ENCODE measurements at places on chromosomes 2 and 18.

DNA sequence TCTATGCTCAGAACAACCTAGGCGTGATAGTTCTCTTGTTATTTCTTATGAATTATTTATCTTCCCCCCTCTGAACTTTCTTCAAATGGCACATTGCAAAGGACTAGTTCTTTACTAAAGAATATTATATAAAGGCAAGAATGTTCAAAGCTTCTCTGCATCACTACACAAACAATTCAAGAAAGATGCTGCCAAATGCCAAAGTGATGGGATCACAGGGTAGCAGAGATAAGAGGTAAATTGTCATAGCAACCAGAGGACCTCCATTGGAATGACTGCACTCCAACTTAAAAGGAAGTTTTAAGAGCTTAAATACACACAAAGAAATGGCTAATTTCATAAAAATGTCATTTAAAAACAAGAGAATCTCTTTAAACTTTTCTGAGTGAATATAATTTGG, 72.8 kb downstream of the AQP4 start:
- DNase-seq: no peak

- DNase-seq: no peak
Observed at GRCh38 chr2:85613717-85614515, 2.0 kb upstream of the C2orf68 start.

- DNase-seq: no peak
Observed at GRCh38 chr2:36572719-36573059, 25.3 kb downstream of the FEZ2 start.

DNA sequence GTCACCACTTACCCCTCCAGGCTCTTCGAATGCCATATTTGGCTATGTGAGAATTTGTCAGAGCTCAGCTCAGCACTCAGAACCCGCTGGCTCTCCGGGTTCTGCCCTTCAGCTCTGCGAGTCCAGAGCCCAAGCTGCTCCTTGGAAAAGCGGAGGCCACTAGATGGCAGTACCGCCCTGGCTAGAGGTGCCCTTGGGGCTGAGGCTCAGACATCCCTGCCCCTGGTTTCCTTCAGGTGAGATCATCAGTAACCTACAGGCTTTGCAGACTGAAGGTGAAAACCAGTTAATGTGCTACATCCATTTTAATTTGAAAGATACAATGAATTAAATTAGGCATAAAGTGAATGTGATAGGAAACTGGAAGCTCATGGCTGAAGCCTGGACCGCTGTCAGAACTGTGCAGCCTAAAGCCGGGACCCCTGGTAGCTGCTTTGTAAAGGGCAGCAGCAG, 285.6 kb downstream of the AGAP1 start:
- peak; percentile 45 for DNase-seq

GRCh38 chr2:200158647-200159356, 147.7 kb upstream of the SPATS2L start:
- DNase-seq: no peak

DNA sequence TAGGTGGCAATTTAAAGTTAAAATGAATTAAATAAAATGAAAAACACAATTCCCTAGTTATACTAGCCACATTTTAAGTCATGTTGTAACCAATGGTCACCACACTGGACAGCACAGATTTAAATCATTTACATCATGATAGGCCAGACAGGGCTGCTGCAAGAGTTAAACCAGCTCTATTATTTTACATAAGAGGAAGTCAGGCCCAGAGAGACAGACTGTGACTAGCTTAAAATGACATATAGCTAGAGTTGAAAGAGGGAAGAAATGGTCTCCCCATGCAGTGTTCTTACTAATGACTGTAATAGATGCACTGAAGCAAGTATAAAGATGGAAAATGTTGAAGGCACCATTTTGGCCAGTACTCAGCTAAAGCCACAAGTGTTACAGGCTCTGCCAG, 69.6 kb downstream of the SLC66A3 start:
- DNase-seq: no peak

- no peak for DNase-seq
Observed at GRCh38 chr2:111903930-111904439, 5.6 kb downstream of the MERTK start.

DNA sequence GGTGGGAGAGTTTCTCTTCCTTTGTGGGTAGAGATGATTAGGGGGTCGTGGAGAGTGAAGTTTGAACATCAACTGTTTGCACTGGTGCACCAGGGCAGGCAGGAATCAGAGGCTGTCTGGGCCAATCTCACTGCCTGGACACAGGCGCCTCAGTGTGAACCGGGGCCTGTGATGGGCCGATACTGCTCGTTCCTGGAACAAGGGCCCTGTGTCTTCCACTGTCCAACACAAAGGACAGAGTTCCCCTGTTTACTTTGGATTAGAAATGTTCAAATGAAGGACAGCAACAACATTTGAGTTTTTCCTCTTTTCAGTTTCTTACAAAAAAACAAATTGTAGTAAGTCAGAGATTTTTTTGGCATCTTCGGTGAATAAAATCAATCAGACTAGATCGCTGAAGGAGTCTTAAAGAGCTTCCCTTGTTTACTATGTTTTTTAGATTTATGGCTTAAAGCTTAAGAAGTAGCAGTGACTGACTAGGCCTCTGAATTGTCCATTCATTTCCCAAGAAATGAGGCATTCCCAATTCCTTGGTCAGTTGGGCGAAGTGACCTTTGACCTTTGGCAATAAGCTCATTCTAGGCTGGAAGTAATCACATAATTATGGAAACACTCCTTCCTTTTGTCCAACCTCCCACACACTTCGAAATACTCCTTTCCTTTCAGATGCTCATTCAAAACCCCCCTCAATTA, 11.6 kb upstream of the TGFA start:
- no peak for DNase-seq

DNA sequence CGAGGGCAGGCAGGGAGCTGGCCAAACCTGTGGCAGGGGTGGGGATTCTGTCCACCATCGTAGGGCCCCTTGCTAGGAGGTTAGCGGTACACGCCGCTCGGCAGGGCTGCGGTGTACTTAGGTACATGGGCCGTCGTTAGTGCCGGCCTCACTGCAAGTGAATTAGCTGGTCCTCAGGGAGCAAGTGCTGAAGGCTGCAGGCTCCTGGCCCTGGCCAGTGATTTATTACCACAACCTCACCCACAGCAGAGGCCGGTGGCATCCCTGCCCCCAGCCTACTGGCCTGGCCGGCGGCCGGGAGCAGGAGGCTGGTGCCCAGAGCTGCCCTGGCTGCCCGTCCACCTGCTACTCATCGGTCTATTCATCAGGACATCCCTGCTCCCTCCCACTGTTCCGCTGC, 19.6 kb upstream of the PTMA start:
- DNase-seq: no peak

- DNase-seq: no peak
Observed at GRCh38 chr2:233244818-233245217, 6.7 kb upstream of the ATG16L1 start.

- no peak for DNase-seq
Observed at GRCh38 chr2:239911641-239912071, 113.5 kb downstream of the NDUFA10 start.

- no peak for DNase-seq
Observed at GRCh38 chr2:27741673-27742072, 29.8 kb upstream of the MRPL33 start.

- DNase-seq: no peak
Observed at GRCh38 chr2:19753818-19754217, 148.0 kb downstream of the TTC32 start.

DNA sequence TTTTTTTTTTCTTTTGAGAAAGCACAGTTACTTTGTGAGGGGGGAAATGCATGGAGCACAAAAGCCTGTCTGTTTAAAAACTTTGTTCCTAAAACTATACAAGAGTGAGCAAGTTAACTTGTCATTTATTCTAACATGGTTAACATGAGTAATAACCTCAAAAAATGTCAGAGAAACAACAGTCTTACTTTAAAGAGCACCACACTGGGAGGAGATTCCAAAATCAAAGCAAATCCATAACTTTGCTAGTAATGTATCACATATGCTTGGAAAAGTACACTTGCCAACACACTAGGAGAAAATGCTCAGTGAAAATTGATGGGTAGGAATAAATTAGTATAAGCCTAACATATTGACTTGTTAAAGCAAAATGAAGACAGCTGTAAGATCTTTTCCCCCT, 157.1 kb downstream of the PRPF40A start:
- DNase-seq: no peak

- DNase-seq: no peak
Observed at GRCh38 chr2:71846669-71847291, 300.9 kb downstream of the CYP26B1 start.

GRCh38 chr18:61173554-61173953, 159.7 kb upstream of the CDH20 start:
- no peak for DNase-seq

DNA sequence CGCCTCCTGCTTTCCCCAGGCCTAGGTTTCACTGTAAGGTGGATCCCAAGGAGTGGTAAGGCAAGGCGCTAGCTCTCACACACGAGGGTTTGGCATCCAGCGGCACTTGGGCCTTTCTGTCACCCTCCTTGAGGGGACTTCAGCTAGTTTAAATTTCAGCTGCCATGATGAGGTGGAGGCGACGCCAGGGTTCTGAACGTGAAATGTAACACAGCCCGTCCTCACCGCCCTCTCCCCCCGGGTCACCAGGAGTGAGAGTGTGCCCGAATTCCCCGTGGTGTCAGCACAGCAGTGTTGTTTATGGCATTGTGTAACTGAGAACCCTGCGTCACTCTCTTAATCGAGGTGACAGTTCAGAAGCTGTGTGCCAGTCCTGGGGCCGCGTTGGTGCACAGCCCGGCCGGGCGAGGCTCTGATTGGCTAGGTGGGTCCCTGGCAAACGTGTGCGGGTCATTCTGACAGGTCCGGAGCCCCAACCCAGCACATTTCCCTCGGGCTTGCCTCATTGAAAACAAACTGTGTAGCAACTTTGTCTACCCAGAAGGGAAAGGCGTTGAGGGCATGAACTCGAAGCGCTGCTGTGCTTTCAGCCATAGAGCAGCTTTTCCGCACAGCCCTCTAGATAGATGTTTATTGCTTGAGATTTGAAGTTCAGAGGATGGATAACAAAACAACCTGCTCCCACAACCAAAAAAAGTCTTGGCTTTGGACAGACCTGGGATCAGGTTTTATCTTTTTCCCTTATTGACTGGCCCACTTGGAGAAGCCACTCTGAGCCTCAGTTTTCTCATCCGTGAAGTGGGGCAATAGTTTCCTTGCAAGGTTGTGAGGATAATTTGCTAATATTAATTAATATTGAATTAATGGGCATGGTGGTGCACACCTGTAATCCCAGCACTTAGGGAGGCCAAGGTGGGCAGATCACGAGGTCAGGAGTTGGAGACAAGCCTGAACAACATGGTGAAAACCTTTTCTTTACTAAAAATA, 4.9 kb downstream of the CIDEA start:
- DNase-seq: no peak

DNA sequence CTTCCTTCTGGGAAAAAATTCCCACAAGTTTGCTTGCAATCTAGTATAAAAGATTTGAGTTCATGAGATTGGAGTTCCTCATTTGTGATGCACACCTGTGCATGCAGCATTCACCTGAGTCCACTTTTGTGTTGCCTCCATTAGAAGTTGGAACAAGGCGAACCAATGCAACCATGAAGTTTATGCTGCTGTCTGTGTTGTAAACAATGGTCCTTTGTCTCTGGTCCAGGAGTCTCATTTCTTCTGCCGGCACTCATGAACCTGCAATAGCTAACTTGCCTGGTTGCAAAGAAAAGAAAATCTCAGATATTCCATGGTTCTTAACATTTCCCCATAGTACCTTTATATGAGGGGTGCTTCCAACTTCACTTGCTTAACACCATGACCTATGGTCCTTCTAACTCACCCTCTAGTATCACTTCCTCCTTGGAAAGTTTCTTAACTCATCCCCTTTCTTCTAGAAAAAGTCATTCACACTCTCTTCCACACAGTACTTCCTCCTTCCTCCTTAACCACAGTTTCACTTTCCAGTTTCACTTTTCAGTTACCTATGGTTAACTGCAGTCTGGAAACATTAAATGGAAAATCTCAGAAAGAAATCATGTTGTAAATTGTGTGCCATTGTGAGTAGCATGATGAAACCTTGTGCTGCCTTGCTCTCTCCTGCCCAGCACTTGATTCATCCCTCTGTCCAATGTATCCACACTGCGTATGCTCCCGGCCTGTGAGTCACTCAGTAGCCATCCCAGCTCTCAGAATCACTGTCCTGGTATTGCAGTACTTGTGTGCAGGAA, 128.8 kb upstream of the TRIB2 start:
- peak; percentile 24 for DNase-seq

- no peak for DNase-seq
Observed at GRCh38 chr2:159961037-159961436, 101.4 kb downstream of the PLA2R1 start.

DNA sequence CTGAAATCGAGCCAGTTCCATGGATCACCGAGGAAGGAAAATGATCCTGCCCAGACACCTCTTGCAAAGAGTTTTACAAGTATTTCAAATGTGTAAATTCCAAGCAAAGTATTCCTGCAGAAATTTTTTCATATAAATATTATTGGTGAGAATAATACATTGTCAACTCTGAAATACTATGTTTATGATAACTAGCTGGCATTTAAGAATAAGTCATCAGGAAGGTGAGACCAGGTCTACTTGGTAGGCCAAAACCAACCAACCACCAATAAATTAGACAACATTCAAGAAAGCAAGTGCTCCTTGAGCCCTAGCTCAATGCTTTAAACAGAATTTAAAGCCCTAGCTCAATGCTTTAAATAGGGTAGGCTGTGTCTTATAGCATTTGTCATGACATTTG, 21.7 kb downstream of the SCN7A start:
- DNase-seq: no peak

- no peak for DNase-seq
Observed at GRCh38 chr2:42796427-42797248, 4.3 kb upstream of the HAAO start.

DNA sequence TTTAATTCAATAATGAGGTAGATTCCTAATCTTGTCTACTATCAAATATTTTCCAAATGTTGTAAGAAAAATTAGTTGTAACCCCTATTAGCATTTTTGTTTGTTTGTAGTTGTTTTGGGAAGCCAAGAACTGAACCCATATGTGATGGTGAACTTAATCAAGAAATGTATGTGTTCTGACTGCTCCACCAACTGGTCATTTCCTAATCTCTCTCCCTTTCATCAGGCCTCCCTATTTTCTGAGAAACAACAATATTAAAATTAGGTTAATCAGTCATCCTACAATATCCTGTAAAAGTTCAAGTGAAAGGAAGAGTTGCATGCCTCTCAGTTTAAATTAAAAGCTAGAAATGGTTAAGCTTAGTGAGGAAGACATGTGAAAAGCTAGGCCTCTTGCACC, 504.0 kb downstream of the EPHA4 start:
- no peak for DNase-seq

DNA sequence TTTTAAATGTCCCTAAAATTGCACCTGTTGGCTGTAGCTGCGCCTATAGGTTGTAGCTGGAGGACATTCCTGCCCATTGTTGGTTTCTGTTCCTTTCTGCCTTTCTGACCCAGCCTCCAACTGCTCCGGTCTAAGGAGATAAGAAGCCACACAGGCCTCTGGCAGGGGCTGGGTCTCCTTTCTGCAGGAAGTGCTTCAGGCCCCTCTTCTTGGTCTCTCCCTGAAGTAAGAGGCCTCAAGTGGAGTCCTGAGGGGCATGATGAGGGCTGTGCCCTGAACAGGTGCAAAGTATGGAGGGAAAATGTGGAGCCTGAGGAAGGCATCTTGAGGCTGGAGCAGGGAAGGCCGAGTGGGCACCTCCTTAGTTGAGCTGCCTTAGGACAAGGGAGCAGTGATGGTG, 10.4 kb upstream of the SFTPB start:
- DNase-seq: no peak

Data from CD4-positive, alpha-beta T cell treated with Interleukin-2 at 100 ng/mL for 4 hours (primary cell).